HFF-Myc (cell line): ENCODE measurements at places on chromosomes 7 and 10.
A peak's percentile ranks its signal among the peaks of the same experiment; 100 is the strongest.

DNA sequence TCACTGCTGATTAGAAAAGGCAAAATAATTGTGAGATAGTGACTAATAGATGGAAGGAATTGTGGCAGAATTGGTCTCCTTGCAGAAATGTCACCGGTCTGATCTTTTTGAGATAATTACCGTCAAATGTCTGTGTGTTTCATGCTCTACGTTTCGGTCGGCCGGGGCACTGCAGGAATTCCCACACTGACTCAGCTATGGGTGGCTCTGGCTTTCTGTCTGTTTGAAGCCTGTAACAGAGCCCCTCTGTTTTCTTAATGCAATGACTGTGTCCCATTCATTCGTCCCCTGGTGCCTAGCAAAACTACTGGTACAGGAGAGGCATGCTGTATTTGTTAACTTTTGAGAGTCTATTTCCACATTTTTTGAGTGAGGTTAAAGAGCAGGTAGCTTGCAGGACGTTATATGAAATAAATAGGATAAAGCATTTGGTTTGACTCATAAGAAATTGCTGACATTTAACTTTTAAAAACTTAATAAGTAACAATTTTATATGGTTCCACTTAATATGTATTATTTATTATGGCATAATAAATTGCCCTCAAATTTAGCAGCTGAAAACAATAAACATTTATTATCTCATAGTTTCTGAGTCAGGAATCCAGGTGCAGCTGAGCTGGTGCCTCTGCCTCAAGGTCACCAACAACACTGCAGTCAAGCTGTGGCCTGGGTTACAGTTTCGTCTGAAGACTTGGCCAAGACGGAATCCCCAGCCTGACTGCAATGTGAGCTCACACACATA lies 53.3 kb upstream of the CTBP2 start:
- DNase-seq = no peak

DNA sequence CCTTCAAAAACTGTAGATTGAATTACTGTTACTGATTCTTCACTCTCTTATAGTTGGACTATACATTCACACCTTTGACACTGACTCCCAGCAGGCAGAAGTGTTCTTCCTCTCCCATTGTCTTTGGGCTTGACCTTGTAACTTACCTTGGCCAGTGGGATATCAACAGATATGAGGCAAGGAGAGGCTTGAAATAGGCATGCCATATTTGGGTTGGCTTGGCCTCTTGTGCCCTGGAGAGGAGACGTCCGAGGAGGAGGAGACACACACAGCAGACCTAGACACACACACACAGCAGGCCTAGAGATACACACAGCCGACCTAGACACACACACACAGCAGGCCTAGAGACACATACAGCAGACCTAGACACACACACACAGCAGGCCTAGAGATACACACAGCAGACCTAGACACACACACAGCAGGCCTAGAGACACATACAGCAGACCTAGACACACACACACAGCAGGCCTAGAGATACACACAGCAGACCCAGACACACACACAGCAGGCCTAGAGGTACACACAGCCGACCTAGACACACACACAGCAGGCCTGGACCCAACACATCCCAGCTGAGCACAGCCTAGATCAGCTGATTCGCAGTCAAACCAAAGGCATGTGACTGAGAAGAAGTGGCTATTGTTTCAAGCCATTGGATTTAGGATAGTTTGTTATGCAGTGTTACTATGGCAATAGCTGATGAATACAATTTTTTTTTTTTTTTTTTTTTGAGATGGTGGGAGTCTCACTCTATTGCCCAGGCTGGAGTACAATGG lies 12.5 kb upstream of the GNA12 start:
- DNase-seq = no peak

DNA sequence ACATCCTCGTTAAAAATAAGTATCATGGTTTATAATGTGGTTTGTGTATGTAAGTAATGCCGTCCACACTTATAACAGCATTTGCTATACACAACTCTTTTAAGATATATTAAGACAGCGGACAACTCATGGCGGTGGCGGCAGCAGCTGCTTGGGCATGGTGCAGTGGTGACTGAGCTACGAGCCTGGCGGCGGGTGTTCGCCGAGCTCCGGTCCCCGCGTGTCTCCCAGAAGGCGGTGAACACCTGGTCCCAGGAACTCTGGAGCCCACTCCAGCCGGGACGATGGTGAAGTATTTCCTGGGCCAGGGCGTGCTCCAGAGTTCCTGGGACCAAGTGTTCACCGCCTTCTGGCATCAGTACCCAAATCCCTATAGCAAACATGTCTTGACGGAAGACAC lies 38.8 kb downstream of the JMJD1C start:
- no peak for DNase-seq

DNA sequence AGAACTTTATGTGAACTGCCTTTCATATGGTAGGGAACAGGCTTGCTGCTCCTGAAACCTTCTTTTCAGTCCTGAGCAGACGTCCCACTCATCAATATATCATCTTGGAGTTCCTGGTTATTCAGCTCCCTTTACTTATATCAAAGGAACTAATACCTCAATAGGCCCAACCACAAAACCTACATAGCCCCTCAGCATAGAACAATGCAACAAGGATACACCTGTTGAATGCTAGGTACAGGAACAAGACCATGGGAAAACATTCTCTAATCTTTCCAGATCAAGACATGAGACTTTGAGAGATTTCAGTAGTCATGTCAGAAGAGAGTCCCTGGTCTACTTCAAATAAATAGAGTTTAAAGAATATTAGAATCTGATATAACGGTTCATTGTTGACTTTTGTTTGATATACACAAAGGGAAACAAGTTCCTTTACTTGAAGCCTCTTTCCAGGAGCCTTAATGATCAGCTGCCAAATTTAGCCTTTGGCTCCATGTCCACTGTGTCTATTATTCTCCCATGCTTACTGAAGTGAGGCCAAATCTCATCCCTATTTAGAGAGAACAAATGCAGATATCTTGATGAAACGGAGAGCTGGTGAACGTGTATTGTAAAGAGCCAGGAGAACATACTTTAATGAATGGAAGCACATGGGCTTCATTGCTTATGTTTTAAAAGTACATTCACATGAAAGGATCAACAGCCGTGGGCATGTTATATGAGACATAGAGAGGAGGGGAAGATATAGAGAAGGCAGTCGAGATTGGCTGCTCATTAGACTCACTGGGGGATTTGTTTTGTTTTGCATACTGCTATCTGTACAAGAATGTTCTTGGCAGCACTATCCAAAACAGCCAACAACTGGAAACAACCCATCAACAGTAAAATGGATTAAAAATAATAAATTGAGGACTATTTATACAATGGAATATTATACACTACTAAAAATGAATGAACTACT lies 9.5 kb downstream of the RHOBTB1 start:
- no peak for DNase-seq

GRCh38 chr7:80703272-80703671 lies 64.8 kb downstream of the CD36 start:
- DNase-seq = no peak

- no peak for DNase-seq
Observed at GRCh38 chr10:97066877-97067555, 118.7 kb downstream of the SLIT1 start.

GRCh38 chr7:17786314-17786852 lies 153.9 kb downstream of the SNX13 start:
- DNase-seq = no peak

GRCh38 chr7:88111954-88112471 lies 107.8 kb downstream of the SRI start:
- DNase-seq = no peak

DNA sequence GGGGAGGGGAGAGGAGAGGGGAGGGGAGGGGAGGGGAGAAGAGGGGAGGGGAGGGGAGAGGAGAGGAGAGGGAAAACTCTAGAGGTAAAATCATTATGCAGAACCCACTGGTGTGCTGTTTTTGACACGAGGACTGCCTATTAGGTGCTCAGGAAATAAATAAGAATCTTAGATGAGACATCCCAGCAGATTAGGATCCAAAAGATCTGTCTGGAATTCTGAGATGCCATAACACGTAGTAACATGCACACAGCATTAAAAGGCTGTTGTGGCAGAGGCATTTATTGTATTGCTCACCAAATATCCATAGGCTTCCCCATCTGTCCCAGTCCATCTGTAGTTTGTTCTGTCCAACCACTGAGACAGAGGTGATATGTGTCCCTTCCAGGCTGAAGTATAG lies 40.8 kb upstream of the KMT2E start:
- DNase-seq = no peak

GRCh38 chr7:4712281-4713182 lies 30.4 kb downstream of the FOXK1 start:
- DNase-seq = peak; percentile 56

DNA sequence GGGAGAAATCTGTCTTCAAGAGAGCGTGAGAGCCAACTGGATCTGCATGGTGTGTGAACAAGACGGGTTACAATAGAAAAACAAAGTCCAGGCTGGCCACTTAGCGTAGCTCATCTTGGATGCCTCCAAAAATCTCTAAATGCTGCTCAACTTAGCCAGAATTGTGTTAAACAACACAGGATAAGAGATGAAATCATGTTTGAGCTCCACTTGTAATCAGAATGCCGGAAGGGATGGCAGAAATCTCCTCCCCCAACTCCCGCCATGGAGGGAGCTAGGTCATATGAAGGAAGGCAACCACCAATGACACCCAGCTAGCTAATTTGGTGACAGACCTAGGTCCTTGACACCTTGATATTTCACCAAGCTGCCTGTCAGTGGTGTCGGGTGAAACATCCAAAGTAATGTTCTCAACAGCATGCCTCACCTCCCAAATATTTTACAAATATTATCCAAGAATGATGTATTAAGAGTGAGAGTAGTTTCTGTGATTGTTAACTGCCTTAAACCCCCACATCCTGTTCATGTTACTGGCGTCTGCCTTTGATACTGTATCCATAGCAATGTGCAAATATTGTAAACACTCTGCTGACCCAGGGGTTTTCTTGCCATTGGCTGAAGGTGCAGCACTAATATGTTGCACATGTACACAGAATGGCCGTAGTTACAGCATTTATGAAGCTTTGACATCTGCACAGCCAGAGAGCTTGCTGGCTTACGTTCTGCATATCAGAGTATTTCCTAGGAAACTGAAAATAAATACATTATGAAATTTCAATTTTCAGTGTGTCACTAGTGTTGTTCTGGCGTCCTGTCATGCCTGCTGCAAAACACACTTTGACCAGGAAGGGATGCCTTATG lies 25.8 kb downstream of the TMEM254 start:
- peak; percentile 98 for DNase-seq

DNA sequence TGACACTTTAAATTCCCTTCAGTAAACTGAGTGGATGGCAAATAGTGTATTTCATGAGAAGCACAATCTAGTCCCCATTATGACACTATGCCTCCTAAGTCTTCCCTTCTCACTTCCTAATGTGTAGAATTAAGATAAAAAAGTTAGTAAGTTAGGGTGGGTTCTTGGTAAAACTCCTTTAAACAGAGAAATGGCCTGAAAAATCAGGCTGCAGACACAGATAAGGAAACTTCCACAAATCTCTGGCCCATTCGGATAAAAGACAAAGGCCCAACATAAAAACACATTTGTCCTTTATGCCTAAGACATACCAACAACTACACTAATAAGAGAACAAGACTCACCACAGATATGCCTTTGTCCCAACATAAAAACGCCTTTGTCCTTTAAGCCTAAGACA lies 21.5 kb downstream of the AKR1C8 start:
- DNase-seq = no peak

DNA sequence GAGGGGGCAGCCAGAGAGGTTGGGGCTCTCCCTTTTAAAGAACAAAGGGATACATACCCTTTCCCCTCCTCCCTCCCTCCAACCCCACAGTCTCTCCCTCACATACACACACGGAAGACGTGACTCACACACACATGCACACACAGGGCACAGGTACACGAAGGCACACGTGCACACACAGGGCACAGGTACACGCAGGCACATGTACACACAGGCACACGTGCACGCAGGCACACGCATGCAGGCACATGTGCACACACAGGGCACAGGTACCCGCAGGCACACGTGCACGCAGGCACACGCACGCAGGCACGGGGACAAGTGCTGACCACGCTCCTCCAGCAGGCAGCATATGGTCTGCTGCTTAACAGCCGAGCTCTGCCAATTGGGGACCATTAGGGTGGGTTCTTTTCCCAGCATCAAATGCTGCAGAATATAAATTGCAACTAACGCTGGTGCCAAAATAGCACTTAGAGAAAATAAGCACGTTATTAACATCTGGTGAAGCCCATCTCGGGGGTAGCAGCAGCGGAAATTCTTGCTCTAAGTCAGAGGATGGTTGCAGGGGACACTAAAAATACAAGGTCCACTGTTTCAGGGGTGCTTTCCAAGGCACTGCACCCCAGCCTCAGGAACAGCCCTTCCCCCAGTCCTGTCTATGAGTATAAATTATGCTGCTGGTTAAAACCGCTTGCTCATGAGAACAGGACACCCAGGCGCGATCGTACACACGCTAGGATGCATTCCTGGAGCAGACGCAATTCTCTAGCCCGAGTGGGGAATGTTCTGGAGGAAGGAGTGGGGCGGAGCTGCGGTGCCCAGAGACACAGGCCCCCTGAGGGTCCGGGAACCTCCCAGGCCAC lies 55.2 kb upstream of the TNRC18 start:
- peak; percentile 31 for DNase-seq

DNA sequence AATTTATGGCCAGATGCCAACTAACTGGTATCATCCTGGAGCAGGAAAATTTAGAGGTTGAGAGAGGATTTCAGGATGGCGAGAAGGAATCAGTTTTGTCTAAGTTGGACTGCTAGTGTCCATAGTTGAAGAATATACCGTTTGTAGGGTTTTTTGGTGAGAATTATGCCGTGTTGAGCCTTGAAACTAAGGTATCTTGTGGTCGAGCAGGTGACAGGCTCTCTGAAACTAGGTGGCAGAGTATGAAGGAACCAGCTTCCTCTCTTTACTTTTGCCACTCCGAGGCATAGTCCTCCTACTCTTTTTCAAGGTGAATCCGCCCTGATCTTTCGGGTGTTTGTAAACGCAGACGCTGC lies 9.7 kb downstream of the MDFIC start:
- no peak for DNase-seq

DNA sequence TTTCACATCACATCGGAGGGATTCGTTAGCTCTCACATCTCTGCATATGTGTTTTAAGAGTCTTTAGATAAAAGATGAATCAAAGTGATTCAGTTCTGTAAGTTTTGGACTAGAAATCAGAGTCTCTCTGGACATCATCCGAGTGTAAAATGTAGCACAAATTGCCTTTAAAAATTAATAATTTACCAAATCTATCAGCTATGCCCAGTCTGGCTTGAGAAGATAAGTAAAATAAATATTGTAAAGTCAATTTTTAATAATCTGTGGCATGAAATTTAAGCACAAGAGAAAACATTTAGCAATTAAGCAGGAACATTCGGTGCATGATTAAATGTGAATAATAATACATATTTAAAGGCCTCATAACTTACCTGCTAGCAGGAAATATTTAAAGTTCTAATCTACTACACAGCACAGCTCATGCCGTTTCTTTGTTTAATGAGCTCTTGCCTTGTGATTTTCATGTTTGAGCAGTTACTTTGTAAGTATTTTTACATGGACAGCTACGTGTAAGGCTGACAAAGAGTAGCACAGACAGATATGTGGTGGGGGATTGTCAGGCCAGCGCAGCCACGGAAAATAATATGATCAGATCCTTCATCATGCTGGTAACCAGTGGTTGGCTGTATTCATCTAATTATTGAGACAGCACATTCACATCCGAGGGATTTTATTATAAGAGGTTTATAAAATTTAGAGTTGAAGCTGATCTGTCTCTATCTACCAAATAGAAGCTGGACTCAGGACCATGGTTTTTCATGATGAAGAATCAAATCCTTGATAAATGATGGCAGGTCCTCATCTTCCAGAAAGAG lies 317.3 kb downstream of the ADARB2 start:
- DNase-seq = no peak
